ENCODE measurements at places on chromosomes 2 and 18. TPM values are rescaled to one million over a fixed set of nuclear protein-coding genes. Genes with fewer than 3 reads are reported as not detected.

DNA sequence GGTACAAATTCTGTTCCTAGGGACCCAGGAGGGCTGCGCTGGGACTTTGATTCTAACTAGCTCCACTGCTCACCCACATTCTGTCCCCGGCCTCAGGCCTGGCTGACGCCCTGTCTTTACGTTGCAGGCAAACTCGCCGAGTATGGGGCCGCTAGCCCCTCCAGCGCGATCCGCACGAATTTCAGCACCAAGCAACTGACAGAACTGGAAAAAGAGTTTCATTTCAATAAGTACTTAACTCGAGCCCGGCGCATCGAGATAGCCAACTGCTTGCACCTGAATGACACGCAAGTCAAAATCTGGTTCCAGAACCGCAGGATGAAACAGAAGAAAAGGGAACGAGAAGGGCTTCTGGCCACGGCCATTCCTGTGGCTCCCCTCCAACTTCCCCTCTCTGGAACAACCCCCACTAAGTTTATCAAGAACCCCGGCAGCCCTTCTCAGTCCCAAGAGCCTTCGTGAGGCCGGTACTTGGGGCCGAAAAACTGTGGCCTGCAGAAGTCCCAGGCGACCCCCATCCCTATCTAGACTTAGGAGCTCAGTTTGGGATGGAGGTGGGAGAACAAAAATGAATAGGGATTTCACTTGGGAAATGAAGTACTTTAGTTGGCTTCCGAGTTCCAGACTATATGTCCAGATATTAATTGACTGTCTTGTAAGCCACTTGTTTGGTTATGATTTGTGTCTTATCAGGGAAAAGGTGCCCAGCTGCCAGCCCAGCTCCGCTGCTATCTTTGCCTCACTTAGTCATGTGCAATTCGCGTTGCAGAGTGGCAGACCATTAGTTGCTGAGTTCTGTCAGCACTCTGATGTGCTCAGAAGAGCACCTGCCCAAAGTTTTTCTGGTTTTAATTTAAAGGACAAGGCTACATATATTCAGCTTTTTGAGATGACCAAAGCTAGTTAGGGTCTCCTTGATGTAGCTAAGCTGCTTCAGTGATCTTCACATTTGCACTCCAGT lies 1.5 kb downstream of the HOXD1 start:
- no peak overlapping the region for H3K27ac ChIP-seq
- H3K27me3 ChIP-seq = peaks cover 29% of the 10 kb centered on the region
- H3K36me3 ChIP-seq = no peaks in the 10 kb centered on the region
- DNase-seq = no peak
- H3K4me3 ChIP-seq = no peak overlapping the region

DNA sequence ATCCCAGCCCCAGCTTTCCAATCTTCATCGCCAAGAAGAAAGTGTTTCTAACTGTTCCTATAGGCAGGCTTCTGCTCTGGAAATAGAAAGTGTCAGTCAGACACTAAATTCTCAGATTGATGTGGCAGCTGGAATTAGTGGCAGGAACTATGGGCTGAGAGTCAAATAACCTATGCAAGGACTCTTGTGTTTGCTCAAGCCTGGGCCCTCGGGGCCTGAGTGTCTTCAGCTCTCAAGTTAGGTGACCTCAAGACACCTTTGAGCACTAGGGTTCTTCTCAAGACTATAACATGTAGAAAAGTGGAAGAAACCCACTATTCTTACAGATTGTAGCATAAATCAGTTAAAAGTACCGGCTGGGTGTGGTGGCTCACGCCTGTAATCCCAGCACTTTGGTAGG lies 694.5 kb downstream of the RNF144A start:
- no peak for DNase-seq
- H3K4me1 ChIP-seq = no peaks in the 10 kb centered on the region
- H3K36me3 ChIP-seq = no peaks in the 10 kb centered on the region
- H3K27me3 ChIP-seq = no peaks in the 10 kb centered on the region

DNA sequence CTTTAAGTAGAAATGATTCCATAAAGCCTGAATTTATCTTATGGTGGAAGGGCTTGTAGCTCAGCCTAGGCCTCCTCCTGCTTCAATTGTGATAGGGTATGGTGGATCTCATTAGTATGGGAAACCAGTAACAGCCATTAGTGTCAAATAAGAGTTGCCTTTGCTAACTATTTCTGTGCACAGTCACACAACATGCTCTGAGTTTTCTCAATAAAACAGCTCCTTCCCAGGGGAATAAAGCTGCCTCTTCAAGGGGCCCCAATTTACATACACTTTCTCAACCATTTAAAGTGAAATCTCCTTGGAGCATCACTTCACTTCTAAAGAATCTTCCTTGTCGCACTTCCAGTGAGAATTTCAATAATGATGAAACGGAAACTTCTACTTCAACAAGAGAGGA lies 53.4 kb downstream of the KLF7 start:
- DNase-seq = no peak
- H3K27ac ChIP-seq = no peak overlapping the region
- H3K27me3 ChIP-seq = no peaks in the 10 kb centered on the region
- H3K4me3 ChIP-seq = no peak overlapping the region
- no peaks in the 10 kb centered on the region for H3K4me1 ChIP-seq
- H3K36me3 ChIP-seq = no peaks in the 10 kb centered on the region

- H3K4me1 ChIP-seq = no peaks in the 10 kb centered on the region
- DNase-seq = no peak
- no peaks in the 10 kb centered on the region for H3K36me3 ChIP-seq
Measured at GRCh38 chr18:70405052-70405451, 116.2 kb downstream of the SOCS6 start.

DNA sequence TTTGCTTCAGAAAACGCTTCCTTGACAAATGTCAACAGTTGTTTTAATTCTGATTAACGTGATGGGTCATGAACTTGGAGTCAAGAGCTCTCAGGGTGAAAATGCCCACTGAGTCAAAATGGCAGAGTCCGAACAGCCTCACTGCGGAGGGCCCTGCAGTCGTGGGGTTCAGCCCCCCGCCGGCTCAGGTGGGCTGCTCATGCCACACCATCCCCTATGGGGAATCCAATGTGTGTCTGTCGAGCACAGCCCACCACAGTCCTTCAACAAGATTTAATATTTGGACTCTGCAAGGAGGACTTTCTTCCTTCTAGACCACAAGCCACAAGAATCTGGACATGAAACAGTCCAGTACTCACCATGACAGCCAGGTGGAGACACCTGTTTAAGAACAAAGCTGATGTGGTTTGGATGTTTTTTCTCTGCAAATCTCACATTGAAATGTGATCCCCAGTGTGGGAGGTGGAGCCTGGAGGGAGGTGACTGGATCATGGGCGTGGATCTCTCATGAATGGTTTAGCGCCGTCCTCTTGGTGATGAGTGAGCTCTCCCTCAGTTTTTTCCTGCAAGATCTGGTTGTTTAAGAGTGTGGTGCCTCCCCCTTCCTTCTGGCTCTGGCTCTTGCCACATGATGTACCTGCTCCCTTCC lies 201.0 kb downstream of the NDUFA10 start:
- no peaks in the 10 kb centered on the region for H3K36me3 ChIP-seq
- no peaks in the 10 kb centered on the region for H3K4me1 ChIP-seq
- no peak overlapping the region for H3K4me3 ChIP-seq
- no peaks in the 10 kb centered on the region for H3K27me3 ChIP-seq

DNA sequence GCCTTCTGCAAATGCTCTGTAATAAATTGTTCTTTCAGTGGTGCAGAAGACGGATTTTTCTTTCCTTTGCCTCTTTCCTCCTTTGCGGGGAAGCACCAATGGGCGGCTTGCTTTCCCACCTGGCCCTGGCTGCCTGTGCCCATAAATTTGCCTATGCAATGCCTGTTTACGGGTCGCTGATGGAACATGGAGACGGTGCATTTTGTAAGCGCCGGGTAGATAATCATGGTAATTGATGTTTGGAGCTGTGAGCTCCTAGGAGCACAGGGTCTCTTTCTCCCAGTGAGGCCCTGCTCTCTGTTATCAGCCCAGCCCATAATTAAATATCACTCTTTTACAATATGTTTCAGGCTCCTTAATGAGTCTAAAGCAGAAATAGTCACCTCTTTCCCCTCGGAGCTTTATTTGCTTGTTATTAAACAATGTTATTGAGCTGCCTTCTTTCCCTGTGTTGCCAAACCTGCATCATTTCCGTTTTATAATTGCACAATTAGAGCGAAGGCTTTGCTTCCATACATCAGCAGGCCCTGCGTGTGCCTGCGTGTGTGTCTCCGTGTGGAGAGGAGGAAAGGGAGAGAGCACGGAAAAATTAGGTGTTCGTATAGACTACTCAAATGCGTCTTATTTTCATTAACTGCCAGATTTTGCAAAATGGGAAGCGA lies 437.4 kb upstream of the POU3F3 start:
- H3K36me3 ChIP-seq = no peaks in the 10 kb centered on the region
- no peak overlapping the region for H3K4me3 ChIP-seq
- no peaks in the 10 kb centered on the region for H3K27me3 ChIP-seq
- H3K27ac ChIP-seq = no peak overlapping the region
- no peaks in the 10 kb centered on the region for H3K4me1 ChIP-seq

GRCh38 chr2:128738446-128739110 lies 419.9 kb upstream of the HS6ST1 start:
- no peak for DNase-seq
- no peak overlapping the region for H3K27ac ChIP-seq
- H3K27me3 ChIP-seq = no peaks in the 10 kb centered on the region
- H3K4me3 ChIP-seq = no peak overlapping the region
- H3K36me3 ChIP-seq = no peaks in the 10 kb centered on the region
- H3K4me1 ChIP-seq = peaks cover 6% of the 10 kb centered on the region

GRCh38 chr2:133653056-133653455 lies 84.8 kb upstream of the NCKAP5 start:
- no peaks in the 10 kb centered on the region for H3K27me3 ChIP-seq
- no peak overlapping the region for H3K4me3 ChIP-seq
- DNase-seq = no peak

- H3K27me3 ChIP-seq = peaks cover 9% of the 10 kb centered on the region
- H3K27ac ChIP-seq = no peak overlapping the region
- no peak for DNase-seq
Measured at GRCh38 chr2:236657801-236658200, 88.2 kb downstream of the ACKR3 start.

Gene GPR17
- total RNA-seq = not detected

Gene GPR75
- 4.3 TPM for total RNA-seq

DNA sequence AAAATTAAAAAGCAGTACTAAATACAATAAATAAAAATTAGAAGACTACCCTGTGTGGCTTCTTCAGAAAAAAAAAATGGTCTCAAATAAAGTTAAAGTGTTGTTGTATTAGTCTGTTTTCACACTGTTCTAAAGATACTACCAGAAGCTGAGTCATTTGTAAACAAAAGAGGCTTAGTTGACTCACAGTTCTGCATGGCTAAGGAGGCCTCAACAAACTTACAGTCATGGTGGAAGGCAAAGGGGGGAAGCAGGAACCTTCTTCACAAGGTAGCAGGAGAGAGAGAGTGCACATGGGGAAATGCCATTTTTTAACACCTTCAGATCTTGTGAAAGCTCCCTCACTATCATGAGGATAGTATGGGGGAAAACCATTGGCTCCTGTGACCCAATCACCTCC lies 612.8 kb downstream of the RNF144A start:
- H3K36me3 ChIP-seq = no peaks in the 10 kb centered on the region
- no peak overlapping the region for H3K4me3 ChIP-seq
- no peaks in the 10 kb centered on the region for H3K4me1 ChIP-seq
- DNase-seq = no peak

Gene MC5R
- not detected for total RNA-seq

DNA sequence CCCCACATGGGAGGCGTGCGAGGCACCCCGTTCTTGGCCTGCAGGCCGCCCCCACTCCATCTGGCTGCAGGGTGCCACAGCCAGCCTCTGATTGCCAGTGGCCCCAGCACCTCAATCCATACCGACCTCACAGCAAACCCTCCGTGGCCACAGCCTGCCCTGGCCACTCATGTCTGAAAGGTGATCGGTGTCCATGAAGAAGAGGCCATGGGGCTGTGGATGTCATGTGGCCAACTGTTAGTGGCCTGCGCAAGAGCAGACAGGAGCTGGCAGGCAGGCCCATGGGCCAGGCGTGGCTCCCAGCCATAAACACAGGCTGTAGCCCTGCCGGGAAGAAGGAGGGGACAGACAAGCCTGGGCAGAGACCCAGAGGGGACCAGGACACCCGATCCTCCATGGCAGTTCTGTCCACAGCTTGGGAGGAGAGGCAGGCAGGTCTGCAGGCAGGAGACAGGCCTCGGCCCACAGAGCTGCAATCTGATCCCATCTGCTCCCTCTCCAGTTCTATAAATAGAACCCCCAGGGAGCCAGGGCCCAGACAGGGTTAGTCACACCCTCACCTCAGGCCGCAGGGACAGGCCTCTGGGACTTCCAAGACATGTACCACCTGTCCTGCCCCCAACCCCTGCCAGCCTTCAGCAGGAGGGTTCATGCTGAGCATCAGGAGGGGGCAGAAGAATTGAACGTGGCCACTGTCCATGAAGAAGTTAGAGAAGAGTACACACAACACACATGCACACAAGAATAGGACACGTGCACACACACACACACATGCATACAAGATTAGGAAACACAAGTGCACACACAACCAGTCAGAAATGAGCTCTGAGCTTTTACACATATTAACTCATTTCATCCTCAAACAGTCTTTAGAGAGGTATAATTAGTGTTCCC lies 16.9 kb downstream of the STEAP3 start:
- H3K36me3 ChIP-seq = no peaks in the 10 kb centered on the region
- H3K4me1 ChIP-seq = no peaks in the 10 kb centered on the region
- no peak overlapping the region for H3K27ac ChIP-seq
- no peak overlapping the region for H3K4me3 ChIP-seq

- H3K27me3 ChIP-seq = no peaks in the 10 kb centered on the region
- no peak overlapping the region for H3K4me3 ChIP-seq
- H3K27ac ChIP-seq = no peak overlapping the region
- H3K4me1 ChIP-seq = no peaks in the 10 kb centered on the region
- no peaks in the 10 kb centered on the region for H3K36me3 ChIP-seq
Measured at GRCh38 chr18:70522183-70522680, 233.4 kb downstream of the SOCS6 start.

- no peaks in the 10 kb centered on the region for H3K27me3 ChIP-seq
- no peaks in the 10 kb centered on the region for H3K36me3 ChIP-seq
- H3K4me1 ChIP-seq = no peaks in the 10 kb centered on the region
- H3K27ac ChIP-seq = no peak overlapping the region
Measured at GRCh38 chr2:150591496-150592285, 104.2 kb upstream of the RND3 start.

- DNase-seq = no peak
- no peak overlapping the region for H3K27ac ChIP-seq
- peaks cover 3% of the 10 kb centered on the region for H3K27me3 ChIP-seq
- no peaks in the 10 kb centered on the region for H3K36me3 ChIP-seq
- no peaks in the 10 kb centered on the region for H3K4me1 ChIP-seq
Measured at GRCh38 chr2:170368370-170368769, 190.4 kb downstream of the MYO3B start.

DNA sequence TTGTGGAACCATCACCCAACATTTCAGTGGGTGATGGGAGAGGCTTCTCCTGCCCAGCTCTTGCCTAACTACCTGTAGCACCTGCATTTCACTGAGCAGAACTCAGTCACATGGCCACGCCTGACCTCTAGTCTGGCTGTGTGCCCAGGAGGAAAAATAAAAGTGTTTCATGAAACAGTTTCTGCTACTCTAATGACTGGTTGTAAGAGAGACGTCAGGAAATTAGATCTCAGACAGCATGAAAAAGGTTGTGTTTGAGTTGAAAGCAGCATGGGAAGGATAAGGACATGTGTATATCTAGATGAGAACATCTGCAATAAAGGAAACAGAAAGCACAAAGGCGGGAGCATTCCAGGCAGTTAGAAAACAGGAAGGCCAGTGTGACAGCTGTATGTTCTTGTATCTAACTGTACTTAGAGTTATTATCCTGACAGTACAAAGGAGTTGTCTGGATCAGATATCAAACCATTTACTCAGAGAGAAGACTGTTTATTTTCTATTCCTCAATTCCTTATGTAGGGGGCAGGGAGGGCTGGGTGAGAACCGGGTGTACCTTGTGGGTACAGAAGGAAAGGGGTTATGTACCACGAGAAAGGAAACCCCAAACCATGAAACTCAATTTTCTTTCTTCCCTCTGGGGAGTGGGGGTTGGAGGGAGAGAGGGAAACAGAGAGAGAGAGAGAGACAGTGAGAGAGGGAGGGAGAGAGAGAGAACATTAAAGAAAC lies 307.4 kb upstream of the VWC2L start:
- H3K27ac ChIP-seq = no peak overlapping the region
